ENCODE measurements at places on chromosomes 7 and 10.

- DNase-seq = no peak
Observed at GRCh38 chr10:8978100-8978499, 923.6 kb downstream of the GATA3 start.

- DNase-seq = no peak
Observed at GRCh38 chr7:96532428-96532935, 177.2 kb downstream of the SEM1 start.

DNA sequence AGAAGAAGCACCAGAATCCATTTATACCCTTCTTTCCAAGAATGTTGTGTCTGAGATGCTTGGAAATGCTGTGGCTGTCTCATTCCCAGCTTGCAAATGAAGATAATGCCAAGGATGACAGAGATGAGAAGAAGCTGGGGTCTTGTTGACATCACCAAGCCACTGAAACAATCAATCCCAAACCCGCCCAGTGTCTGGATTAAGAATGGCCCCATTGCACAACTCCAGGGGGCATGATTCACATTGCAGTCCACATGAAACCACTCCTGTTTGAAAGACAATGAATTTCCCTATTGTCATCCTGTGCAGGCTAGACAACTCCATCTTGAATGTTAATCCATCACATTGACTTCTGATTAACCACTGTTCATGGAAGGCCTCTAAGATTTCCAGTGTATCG lies 28.6 kb downstream of the SORBS1 start:
- no peak for DNase-seq

- DNase-seq = no peak
Observed at GRCh38 chr7:17689361-17689902, 250.9 kb downstream of the SNX13 start.

- DNase-seq = no peak
Observed at GRCh38 chr10:68934994-68935393, 21.0 kb upstream of the DDX21 start.

DNA sequence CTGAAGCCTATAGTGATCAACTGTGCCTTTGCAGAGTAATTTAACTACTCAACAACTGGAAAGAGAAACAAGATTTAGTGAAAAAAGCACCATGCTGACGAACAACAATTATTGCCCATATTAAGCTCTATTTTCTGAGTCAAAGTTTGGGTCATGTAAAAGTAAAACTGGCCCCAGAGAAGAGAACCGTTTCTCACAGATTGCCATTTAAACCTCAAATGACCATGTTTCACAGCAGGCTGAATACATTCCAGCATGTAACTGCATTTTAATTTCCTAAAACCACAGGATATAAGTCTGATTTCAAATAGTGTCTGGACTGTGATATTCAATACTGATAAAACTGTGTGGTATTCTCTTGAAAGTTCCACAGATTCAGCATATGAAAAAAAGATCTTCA lies 140.7 kb downstream of the ATE1 start:
- no peak for DNase-seq

GRCh38 chr7:28776463-28777157 lies 181.5 kb downstream of the TRIL start:
- DNase-seq = no peak

DNA sequence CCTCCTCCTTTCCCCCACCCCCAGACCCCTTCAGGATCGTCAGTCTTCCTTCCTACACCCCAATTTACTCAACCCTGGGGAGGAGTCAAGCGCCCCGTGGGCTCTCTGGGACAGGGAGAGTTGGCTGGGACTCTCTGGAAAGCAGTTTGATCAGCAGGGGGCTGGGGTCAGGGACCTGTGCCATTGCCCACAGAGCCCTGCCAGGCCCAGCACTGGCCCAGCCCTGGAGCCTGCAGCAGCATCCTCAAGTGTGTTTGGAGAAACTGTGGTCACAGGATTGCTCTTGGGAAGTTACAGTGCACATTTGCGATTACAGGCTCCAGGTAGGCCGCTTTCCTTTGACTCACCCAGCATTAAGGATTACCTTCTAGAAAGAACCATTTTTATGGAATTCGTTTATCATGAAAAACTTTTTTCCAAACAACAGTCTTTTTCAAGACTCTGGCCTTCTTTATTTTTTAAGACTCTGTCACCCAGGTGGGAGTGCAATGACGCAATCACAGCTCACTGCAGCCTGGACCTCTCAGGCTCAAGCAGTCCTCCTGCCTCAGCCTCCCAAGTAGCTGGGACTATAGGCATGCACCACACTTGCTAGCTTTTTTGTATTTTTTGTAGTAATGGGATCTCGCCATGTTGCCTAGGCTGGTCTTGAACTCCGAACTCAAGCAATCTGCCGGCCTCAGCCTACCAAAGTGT lies 50.7 kb downstream of the CHST3 start:
- no peak for DNase-seq

- no peak for DNase-seq
Observed at GRCh38 chr7:111184987-111185386, 94.1 kb downstream of the LRRN3 start.

GRCh38 chr7:29442146-29442545 lies 121.5 kb upstream of the PRR15 start:
- DNase-seq = no peak

GRCh38 chr7:95089414-95090315 lies 182.3 kb downstream of the PPP1R9A start:
- DNase-seq = no peak

DNA sequence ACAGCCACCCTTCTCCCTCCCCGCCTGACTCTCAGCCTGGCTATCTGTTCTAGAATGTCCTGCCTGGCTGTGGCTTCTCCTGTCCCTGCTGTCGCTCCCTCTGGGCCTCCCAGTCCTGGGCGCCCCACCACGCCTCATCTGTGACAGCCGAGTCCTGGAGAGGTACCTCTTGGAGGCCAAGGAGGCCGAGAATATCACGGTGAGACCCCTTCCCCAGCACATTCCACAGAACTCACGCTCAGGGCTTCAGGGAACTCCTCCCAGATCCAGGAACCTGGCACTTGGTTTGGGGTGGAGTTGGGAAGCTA lies 1.2 kb downstream of the EPO start:
- DNase-seq = no peak

- DNase-seq = no peak
Observed at GRCh38 chr10:31771331-31771831, 157.2 kb downstream of the ARHGAP12 start.

DNA sequence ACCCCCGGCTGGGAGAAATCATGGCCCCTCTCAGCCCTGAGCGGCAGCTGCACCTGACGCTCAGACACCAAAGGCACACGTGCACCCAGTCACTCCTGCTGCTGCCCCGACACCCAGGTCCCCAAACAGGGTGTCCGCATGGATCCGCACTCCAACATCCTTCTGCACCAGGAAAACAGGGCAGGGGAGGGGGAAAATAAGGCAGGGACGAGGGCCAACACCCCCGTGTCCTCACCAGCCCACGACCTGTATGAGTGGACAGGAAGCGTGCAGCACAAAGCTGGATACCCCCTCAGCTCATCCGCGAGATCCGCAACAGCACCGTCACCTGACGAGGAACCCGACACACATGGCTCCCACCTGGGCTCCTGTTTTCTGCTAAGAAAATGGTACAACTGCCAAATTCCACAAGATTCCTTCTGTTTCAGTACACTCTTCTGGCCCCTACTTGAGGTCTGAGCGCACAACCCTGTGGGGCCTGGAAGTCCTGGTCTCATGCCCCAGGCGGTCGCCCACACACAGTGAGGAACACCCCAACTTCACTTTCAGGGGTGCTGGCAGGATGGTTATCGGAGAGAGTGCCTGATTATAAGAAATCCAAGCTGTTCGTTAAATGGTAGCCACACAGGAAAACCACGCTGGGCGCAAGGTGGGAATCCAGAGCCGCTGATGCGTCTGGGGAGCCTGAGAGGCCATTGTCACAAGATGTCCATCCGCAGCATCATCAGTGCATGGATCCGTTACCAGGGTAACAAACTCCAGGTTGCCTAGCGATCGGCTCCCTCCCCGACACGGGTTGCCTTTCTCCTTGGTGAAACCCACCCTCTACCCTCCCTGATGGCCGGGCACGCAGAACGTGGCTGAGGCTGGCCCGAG lies 63.6 kb downstream of the ZRANB1 start:
- no peak for DNase-seq

DNA sequence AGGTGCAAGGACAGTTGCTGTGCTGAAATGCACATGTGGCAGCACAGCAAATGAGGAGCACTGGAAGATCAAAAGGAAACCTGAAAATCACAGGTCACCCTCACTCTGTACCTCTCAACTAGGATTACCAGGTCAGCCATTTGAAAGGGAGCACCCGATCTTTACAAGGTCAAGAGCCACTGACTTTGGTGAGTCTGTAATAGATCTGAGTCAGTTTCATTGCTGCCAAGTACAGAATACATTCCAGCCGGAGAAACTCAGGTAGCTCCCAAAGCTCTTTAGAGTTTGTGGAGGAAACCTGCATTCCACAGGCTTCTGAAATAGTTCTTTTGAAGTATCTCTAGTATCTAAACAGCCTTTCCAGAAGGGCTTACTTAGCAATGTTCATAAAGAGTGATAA lies 217.5 kb downstream of the SNX13 start:
- no peak for DNase-seq

- no peak for DNase-seq
Observed at GRCh38 chr10:105150259-105150880, 509.3 kb downstream of the SORCS3 start.

- DNase-seq = no peak
Observed at GRCh38 chr10:84613336-84614021, 285.1 kb downstream of the CCSER2 start.

- no peak for DNase-seq
Observed at GRCh38 chr10:3525832-3526449, 259.1 kb downstream of the KLF6 start.

DNA sequence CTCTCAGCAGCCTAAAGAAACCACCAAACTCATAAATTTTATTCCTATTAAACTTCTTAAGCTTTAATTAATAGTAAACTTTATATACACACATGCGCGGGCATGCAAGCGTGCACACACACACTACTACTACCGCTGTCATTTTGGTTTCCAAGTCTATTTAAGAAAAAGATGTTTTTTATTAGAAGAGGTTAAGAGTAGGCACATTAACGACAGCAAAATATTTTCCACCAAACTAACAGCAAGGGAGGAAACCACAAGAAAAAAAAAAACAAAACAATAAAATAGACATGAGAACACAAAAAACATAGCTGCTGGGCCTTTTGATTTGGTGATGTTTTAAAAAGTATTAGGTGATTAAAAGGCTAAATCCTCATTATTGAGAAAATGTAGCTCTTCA lies 28.6 kb downstream of the RTKN2 start:
- DNase-seq = no peak

GRCh38 chr7:128453836-128454804 lies 1.6 kb upstream of the HILPDA start:
- no peak for DNase-seq

- DNase-seq = no peak
Observed at GRCh38 chr7:153604-154003, 38.8 kb upstream of the FAM20C start.

- DNase-seq = no peak
Observed at GRCh38 chr10:35452171-35452570, 115.9 kb downstream of the CCNY start.

GRCh38 chr7:41869091-41869490 lies 166.2 kb upstream of the INHBA start:
- DNase-seq = no peak

GRCh38 chr10:86004337-86004736 lies 362.3 kb downstream of the GRID1 start:
- DNase-seq = no peak

DNA sequence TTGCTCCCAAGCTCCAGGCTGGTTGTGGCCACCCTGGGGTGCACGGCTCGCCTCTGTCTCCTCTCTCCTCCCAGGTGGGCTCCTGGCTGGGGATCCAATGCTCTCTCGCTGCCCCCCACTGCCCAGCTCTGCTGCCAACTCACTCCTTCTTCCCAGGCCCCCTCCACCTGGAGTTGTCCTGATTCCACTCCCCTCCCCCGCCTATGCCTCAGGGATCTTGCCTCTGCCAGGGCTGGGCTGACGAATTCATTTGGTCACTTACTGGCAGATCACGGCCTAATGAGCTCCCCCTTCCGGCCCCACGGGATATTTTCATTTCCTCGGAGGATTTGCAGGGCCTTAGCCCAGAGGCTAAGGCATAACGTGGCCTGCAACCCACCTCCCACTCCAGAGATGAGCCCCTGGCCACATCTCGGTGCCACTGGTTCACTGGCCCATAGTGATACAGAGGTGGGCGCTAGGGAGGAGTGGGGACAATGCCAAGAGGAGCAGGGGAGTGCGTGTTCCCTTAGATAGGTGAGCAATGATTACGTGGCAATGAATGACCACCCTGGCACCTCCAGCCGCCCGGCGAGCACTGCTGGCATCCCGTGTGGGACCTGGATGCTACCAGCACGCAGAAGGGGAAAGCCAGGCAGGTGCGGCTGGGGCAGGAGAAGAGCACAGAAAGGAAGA lies 344.6 kb upstream of the SHH start:
- no peak for DNase-seq

DNA sequence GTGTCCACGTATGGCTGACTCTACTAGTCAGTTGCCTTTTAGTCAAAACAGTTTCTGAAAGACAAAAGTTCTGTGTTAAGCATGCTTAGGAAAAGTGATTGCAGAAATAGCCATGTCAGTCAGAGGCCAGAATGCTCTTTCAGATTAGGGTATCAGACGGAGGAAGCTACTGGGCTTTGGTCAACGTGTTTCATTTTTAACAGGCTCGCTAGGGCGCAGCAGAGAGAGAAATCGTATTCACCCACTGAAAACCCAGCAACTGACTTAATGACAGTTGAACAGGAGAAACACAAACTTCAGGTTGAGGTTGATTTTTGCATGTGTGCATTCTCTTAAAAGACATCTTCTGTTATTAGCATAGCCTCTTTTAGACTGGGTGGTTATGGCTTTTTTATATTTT lies 322.6 kb upstream of the KIAA1217 start:
- no peak for DNase-seq

DNA sequence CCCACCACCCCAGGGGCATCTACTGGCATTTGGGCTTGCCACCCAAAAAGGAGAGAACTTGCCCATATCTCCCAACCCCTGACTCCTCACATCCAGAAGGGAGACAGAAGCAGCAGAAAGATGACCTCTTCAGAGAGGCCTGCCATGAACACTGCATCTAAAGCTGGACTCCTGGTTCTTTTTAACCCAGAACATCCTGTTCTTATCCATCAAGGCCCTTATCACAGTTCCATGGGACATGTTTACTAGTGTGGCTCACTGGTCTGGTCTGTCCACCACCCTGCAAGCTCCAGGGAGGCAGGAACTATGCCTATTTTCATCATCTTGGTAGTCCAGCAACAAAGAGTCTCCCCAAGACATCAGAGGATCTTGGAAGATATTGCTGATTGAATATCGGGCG lies 114.9 kb upstream of the PDLIM1 start:
- DNase-seq = no peak

DNA sequence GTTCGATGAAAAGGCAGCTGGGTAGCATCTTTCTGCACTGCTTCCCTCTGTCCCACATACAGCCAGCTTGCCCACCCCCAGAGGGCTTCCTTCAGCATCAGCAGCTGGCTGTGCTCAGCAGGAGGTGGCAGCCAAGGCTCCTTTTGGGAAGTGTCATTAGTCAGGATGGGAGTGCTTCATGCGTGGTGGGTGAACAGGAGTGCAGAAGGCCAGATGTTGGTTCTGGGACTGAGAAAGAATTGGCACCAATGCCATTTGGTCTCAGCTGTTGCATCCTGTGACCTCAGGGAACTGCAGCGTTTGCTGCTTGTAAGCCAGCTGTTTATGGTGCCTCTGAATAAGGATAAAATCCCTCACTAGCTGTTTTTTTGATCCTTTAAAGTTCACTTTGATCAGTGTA lies 131.1 kb upstream of the SORCS3 start:
- DNase-seq = no peak
